ENCODE measurements at places on chromosomes 7 and 10.

DNA sequence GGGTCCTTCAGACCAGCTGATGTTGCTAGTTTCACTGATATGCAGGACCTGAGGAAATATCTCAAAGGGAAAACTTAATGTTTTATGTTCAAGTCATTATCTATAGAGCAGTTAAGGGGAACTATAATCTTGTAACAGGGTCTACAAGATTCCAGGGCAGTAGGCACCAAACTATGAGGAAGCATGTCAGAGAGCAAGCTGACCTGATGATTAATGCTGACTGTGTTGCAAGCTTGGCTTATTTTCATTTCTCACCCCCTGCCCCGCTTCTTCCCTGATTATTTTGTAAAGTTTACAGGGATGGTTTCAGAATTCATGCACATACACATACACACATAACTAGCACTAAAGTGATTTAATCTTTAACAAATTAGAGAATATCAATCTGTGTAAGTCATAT, 84.3 kb upstream of the CACNA2D1 start:
- DNase-seq: no peak

- DNase-seq: no peak
Measured at GRCh38 chr7:93165447-93165846, 17.3 kb upstream of the SAMD9L start.

DNA sequence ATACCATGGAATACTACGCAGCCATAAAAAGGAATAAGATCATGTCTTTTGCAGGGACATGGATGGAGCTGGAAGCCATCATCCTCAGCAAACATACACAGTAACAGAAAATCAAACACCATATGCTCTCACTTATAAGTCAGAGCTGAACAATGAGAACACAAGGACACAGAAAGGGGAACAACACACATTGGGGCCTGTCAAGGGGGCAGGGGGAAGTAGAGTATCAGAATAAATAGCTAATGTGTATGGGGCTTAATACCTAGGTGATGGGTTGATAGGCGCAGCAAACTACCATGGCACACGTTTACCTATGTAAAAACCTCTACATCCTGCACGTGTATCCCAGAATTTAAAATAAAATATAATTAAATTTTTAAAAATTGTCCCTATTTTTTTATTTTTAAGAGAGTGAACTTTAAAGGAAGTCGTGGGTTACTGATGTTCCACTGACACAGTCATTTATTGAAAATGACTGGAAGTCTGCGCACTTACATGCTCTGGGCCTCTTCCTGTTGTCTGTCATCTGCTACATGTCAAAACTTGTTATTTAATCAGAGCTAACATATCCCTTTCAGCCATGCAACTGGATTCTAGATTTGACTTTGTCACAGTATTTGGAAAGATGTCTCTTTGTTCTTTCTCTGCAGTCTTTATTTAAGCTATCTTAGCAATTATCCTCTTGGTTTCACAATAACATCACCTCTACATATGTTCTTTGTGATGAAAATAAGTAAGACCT, 73.7 kb upstream of the ABCB5 start:
- DNase-seq: no peak

DNA sequence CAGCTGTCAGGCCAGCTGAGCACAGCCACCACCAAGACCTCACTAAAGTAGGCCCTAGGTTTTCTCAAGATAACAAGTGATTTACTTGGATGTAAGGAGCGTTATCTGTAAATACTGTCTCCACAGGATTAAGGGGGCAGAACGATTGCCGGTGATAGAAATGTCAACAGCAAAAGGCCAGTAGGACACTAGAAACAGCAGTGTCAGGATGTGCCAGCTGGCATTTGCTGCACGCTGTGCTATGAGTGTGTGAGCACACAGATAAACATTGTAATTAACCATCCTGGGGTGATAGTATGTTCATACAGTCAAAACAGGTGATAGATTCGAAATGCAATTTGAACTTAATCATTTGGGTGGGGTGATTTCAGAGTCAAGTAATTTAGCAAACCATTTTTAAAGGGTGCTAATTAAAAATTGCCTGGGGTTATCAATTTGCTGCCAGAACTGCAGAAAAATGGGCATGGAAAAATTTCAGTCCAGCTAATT, 36.3 kb upstream of the NOBOX start:
- no peak for DNase-seq

GRCh38 chr7:47991741-47992311, 12.4 kb upstream of the HUS1 start:
- DNase-seq: peak; percentile 79

DNA sequence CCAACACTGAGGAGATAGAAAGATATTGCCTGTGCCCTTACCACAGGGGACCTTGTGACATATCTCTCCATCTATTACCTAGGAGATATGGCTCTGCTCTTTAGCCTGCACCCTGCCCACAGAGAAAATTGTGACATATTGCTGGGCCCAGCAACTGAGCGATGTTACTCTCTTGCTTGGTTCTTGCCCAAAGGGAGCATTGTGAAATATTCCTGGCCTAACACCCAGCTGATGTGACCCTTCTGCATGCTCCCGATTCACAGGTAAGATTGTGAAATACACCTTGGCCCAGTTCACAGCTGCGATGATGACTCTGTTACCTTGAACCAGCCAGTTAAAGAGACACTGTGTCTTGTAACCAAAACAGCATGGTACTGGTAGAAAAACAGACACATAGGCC, 37.2 kb upstream of the ZNF107 start:
- no peak for DNase-seq

- no peak for DNase-seq
Measured at GRCh38 chr7:66426996-66427395, 201.7 kb upstream of the KCTD7 start.

DNA sequence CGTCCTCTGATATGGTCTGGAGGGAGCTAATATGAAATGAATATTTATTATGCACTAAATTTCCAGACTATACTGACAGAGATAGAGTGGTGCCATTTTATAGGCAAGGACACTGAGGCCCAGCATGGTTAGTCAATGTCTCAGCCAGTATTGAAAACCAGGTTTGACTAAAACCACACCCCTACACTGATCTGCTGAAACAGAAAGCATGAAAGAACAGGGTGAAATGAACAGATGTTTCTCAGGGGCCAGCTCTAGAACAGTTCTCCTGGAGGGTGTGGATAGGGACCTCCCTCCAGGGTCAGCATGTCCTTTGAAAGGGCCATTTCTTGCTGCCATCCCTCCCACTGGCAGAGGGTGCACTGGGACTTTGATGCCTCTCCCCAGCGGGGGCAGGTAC, 700.5 kb downstream of the GRID1 start:
- DNase-seq: no peak

- DNase-seq: no peak
Measured at GRCh38 chr10:114650831-114651230, 7.2 kb downstream of the ABLIM1 start.

DNA sequence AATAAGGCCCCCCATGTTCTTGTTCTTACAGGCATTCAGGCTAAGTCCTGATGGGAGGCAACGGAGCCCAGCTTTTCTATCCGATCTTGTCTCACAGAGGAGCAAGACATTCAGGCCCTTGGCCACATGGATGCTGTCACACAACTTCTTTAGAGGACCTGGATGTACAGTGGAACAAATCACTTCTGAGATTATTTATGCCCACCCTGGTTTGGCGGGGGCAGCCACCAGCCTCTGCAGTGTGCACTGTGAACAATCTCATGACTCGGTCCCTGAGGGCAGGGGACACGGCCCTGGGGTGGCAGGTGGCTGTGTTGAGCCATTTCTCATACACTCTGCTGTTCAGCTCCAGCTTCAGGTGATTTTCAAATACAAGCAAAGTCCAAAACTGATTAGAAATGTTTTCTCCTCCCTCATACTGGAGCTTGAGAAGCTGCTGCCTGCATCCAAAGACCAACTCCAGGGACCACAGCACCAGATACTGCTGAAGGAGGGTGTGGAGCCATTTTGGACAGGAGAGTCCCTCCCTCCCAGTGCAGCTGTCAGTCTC, 441.3 kb downstream of the GRID1 start:
- DNase-seq: no peak

- DNase-seq: no peak
Measured at GRCh38 chr7:133985300-133985699, 141.8 kb upstream of the LRGUK start.

- DNase-seq: peak; percentile 79
Measured at GRCh38 chr7:1412322-1413261, 46.7 kb downstream of the MICALL2 start.
